ENCODE measurements at places on chromosomes 5 and 9. TPM values are rescaled to one million over a fixed set of nuclear protein-coding genes. Genes with fewer than 3 reads are reported as not detected.

DNA sequence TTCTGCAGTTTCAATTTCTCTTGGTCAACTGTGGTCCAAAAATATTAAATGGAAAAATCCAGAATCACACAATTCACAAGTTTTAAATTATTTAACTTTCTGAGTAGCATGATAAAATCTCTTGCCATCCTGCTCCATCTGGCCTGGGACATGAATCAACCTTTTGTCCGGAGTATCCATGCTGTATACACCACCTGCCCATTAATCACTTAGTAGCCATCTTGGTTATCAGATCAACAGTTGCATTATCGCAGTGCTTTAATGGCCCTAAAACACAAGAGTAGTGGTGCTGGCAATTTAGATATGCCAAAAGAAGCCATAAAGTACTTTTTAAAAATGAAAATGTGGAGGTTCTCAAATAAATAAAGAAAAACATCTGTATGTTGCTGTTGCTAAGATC lies 25.3 kb downstream of the EFCAB9 start:
- DNase-seq = no peak

GRCh38 chr9:15843931-15844330 lies 291.1 kb downstream of the CCDC171 start:
- DNase-seq = no peak

DNA sequence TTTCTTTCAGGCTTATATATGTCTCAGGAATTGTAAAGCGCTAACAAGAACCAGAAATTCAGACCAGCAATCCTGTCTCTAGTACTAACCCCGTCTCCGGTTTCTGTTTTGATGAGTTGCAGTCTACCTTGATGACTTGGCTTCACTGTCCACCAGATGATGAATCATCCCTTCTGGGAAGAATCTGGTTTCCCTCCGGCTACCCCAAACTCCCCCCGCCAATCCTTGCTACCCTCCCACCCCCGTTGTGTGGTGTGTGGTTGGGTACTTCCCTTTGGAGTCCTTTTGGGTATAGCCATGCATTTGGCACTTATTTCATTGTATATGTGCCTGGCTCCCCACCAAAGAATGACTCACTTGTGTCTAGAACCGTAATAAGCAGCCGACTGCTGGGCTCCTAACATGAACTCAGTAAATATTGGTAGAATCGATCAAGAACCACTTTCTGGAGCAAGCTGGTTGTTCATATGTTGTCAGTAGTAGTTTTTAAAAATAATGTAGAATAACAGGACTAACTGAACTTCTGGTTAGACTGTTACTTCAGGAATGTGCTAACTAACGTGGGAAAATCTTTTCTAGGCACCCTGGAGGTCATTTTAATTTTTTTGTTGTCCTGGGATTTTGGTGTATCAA lies 8.3 kb upstream of the TGFBI start:
- DNase-seq = no peak

- DNase-seq = no peak
These were observed 115.8 kb upstream of the ICE1 start for GRCh38 chr5:5306696-5307095.

GRCh38 chr5:157214861-157215513 lies 34.3 kb downstream of the ITK start:
- no peak for DNase-seq

GRCh38 chr5:74177961-74178360 lies 462.6 kb downstream of the ENC1 start:
- no peak for DNase-seq

MEGF10 gene
- total RNA-seq = 0.25 TPM

FIBCD1 gene
- total RNA-seq = 0.25 TPM

GRCh38 chr9:127763918-127764384 lies 14.5 kb downstream of the SH2D3C start:
- DNase-seq = no peak

DNA sequence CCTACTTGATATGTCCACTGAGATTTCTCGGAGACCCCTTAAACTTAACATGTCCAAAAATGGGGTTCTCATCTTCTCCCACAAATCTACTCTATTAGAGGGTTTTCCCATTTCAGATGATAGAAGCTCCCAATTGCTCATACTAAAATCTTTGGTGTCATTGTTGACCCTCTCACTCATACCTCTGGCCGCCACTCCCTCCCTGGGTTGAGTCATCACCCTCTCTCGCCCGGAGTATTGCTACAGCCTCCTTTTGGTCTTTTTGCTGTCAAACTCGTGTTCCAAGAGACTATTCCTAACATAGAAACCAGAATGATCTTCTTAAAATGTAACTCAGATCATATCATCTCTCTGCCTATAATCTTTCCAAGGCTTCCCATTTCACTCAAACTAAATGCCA lies 91.0 kb upstream of the GNAQ start:
- no peak for DNase-seq

DNA sequence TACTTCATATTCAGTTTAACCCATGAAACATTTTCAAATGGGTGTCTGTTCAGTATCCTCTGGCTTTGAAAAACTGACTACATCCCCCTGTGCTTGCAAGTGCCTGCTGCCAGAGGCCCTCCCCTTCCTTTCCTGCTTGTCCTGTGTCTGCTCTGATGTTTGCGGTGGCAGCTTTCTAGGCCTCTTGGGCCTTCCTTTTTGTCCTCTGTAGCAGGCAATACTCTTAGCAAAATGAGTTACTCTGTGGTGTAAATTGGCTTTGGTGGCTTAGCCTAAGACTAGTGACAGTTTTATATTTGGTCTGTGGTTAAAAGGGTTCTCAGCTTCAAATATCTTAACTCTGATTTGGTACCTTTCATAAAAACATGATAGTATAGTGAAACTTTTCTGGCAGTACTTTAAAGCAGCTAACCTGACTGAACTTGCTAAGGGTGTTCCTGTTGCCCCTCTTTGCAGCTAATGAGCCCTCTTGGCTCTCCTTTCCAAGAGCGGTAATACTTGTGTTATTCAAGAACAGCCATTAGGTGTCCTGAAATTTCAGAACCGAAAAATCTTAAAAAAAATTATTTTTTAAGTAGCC lies 76.6 kb downstream of the GOLM1 start:
- DNase-seq = no peak

GRCh38 chr5:65030056-65030455 lies 261.3 kb downstream of the CWC27 start:
- no peak for DNase-seq

RANBP3L gene
- 7.1 TPM for total RNA-seq

DOCK2 gene
- total RNA-seq = 42.0 TPM

GRCh38 chr5:154117930-154118329 lies 72.6 kb upstream of the GALNT10 start:
- no peak for DNase-seq

- no peak for DNase-seq
These were observed 38.7 kb upstream of the UBAP2 start for GRCh38 chr9:34087370-34087769.

PTPN3 gene
- 40.6 TPM for total RNA-seq

DNA sequence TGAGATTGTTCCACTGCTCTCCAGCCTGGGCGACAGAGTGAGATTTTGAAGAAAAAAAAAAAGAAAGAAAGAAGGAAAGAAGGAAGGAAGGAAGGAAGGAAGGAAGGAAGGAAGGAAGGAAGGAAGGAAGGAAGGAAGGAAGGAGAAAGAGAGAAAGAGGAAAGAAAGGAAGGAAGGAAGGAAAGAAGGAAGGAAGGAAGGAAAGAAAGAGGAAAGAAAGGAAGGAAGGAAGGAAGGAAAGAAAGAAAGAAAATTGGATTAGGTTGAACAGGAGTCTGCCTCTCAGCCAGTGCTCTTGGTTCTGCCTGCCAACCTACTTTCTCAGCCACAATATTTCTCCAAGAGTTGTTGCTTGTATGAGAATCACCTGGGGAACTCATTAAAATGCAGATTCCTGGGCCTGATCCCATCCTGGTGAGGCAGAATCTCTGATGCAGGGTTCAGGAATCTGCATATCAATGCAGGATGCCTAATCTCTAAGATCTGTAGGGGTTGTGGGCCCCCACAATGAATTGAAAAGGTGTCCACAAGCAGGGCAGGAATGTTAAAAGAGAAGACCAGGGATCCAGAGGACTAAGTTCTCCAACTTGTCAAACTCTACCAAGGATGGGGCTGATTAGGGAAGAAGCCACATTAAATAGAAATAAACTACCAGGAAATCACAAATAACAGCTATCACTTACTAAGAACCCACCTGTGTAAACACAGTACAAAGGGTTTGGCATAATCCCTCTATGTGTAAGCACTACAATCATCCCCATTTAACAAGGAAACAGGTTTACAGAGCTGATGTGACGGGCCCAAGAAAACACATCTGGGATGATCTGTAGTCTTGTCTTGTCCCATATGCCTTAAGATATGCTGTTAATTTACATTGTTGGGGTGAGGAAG lies 23.4 kb upstream of the GALNT10 start:
- DNase-seq = no peak

FAM169A gene
- total RNA-seq = 8.6 TPM

- DNase-seq = no peak
These were observed 181.1 kb upstream of the SPEF2 start for GRCh38 chr5:35436400-35437057.
